Activated CD8-positive, alpha-beta T cell treated with anti-CD3 and anti-CD28 coated beads, Interleukin-2, amount 10 ng/mL, durations not matched to agents 7 days and 5 days (primary cell): ENCODE measurements at places on chromosomes 1 and 21. TPM values are rescaled to one million over a fixed set of nuclear protein-coding genes. Genes with fewer than 3 reads are reported as not detected.

Gene HSF2BP
- total RNA-seq: 0.18 TPM

GRCh38 chr1:229514578-229515275, 6.6 kb upstream of the NUP133 start:
- no peak overlapping the region for H3K27ac ChIP-seq
- DNase-seq: peak; percentile 70
- H3K4me3 ChIP-seq: no peak overlapping the region
- H3K4me1 ChIP-seq: peaks cover 12% of the 10 kb centered on the region
- H3K36me3 ChIP-seq: peaks cover 16% of the 10 kb centered on the region

DNA sequence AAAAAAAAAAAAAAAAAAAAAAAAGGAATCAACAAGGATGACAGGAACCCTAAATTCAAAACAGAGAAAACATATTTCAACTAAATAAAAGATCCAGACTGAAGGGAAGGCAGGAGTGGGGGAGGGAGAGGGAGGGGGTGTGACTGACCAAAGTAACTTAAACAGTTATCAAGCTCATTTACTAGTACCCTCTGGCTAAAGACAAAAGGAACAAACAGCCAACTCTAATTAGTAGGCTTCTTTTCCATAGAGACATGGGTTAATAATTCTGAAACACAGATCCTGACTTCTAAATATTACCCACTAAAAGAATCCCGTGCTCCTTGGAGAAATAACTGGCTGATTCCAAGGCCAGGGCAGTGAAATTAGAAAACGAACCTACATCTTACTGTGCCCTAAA, 23.8 kb downstream of the USP48 start:
- H3K4me3 ChIP-seq: no peak overlapping the region
- peaks cover 19% of the 10 kb centered on the region for H3K4me1 ChIP-seq
- no peaks in the 10 kb centered on the region for H3K27me3 ChIP-seq
- no peak overlapping the region for H3K27ac ChIP-seq
- H3K36me3 ChIP-seq: peaks cover 17% of the 10 kb centered on the region
- DNase-seq: no peak

DNA sequence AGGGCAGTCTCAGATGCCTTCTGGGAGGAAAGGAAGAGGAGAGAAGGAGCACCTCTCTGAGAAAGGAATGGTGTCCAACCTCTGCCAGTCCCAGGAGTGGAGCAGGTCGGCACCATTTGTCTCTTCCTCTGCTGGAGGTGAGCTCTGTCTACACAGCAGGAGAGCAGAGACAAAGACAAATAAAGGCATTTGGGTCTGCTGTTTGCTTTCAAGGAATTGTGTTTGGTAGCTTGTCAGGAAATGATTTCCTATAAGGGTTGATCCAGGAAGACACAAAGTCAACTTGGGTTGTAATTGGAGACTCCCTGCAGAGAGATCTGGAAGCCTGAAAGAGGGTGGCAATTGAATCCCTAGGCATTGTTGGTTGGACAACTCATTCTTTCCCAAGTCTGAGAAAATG, 34.5 kb upstream of the PLXNA2 start:
- H3K4me1 ChIP-seq: no peaks in the 10 kb centered on the region
- H3K27ac ChIP-seq: no peak overlapping the region
- H3K4me3 ChIP-seq: no peak overlapping the region
- H3K36me3 ChIP-seq: no peaks in the 10 kb centered on the region

- DNase-seq: no peak
- peaks cover 65% of the 10 kb centered on the region for H3K4me1 ChIP-seq
- no peak overlapping the region for H3K4me3 ChIP-seq
- peak overlapping the region; percentile 51 for H3K27ac ChIP-seq
- no peaks in the 10 kb centered on the region for H3K27me3 ChIP-seq
- H3K36me3 ChIP-seq: peaks cover 88% of the 10 kb centered on the region
Measured at GRCh38 chr1:66367369-66367768, 166.6 kb upstream of the SGIP1 start.

DNA sequence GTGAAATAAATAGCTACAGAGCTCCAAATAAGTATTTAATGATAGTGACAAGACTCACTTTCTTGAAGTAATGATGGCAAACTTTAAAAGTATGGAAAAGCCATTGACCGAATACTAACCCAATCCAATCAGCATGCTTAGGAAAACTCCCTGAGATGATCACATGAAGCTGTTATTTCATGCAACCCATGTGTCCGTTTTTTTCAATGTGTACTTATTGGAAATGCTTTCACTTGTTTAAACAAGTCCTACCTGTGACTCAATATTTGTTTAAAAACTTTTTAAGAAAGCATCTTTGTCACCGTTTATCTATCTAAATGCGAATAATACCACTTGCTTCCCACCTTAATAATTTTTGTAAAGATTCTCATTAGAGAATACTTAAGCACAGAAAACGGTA, 185.8 kb downstream of the NRIP1 start:
- H3K4me3 ChIP-seq: no peak overlapping the region
- H3K27me3 ChIP-seq: no peaks in the 10 kb centered on the region
- DNase-seq: no peak
- H3K4me1 ChIP-seq: peaks cover 4% of the 10 kb centered on the region

- peak overlapping the region; percentile 78 for H3K27ac ChIP-seq
- H3K4me1 ChIP-seq: peaks cover 78% of the 10 kb centered on the region
- H3K36me3 ChIP-seq: peaks cover 37% of the 10 kb centered on the region
- H3K27me3 ChIP-seq: peaks cover 1% of the 10 kb centered on the region
Measured at GRCh38 chr1:25620211-25620610, 3.6 kb downstream of the MAN1C1 start.

DNA sequence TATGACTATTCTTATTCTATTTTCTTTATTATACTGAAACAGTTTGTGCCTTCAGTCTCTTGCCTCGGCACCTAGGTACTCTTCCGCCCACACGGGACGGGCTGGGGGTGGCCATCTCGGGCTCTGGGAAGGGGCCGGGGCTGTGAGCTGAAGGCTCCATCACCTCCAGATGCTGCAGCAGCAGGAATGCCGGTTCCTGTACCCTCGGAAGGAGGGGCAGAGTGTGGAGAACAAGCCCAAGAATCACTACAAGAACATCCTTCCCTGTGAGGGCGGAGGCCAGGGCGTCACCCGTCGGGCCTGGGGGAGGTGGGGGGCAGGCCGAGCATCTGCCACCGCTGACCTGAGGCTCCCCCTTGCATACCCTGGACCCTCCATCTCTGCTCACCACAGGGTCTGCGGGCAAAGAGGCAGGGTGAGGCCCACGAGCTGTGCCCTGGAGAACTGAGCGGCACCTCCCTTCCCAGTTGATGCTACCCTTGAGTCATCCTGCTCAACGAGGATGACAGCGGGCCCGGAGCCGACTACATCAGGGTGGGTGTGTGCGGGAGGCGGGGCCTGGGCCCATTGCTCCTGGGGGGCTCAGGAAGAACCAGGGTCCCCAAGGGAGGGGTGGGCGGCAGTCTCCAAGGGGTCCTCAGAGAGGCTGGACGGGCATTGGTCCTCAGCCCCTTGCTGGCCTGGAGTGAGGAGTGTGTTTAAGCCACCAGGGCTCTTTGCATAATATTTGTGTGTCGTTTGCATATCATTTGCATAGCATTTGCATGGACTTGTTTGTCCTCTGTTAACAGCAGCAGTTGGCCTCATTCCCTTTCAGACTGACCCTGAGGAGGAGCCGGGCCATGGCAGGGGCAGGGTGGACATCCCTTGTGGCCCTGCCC, 7.5 kb downstream of the RNF223 start:
- no peaks in the 10 kb centered on the region for H3K27me3 ChIP-seq
- peak overlapping the region; percentile 58 for H3K27ac ChIP-seq
- no peak overlapping the region for H3K4me3 ChIP-seq
- peaks cover 2% of the 10 kb centered on the region for H3K36me3 ChIP-seq

GRCh38 chr1:213366141-213366831, 315.2 kb downstream of the RPS6KC1 start:
- H3K27ac ChIP-seq: no peak overlapping the region
- H3K4me1 ChIP-seq: no peaks in the 10 kb centered on the region
- no peaks in the 10 kb centered on the region for H3K36me3 ChIP-seq
- no peak for DNase-seq
- H3K27me3 ChIP-seq: no peaks in the 10 kb centered on the region

DNA sequence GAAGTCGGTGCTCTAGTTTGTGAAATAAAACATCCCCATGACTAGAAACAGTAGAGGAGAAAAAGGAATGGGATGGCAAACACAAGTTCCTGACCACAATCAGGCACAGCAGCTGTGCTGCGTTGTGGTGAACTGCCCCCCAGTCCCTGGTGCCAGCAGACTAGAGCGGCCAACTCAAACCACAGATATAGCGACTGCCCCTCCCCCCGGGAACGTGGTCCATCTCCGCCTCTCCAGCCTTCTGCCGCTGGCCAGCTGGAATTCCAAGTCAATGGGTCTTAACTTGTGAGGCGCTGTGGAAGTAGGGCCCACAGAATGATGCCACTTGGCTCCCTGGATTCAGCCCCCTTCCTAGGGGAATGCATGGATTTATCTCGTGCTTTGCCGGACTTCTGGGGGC, 41.6 kb upstream of the ZNF678 start:
- H3K27me3 ChIP-seq: no peaks in the 10 kb centered on the region
- H3K36me3 ChIP-seq: no peaks in the 10 kb centered on the region
- H3K4me3 ChIP-seq: no peak overlapping the region
- DNase-seq: no peak
